Fibroblast of lung (primary cell): ENCODE measurements at places on chromosomes 11 and 22.
A peak's percentile ranks its signal among the peaks of the same experiment; 100 is the strongest.

GRCh38 chr11:61899146-61899841, 7.9 kb upstream of the FADS3 start:
- peak; percentile 51 for DNase-seq

DNA sequence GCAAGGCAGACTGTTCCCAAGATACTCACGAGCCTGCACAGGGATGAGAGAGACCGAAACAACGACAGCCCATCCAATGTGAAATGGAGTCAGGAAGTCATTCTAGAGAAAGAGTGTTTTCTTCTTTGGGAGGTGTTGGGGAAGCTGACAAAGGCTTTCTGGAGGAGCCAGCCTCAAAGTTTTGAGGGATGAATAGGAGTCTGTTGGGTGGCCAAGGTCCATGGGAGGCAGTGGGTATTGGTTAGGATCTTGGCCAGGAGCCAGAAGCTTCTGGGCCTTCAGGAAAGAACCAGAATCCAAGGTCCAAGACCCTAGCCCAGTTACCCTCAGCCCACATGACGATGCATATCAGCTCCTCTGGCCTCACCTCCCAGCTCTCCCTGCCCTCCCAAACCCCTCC, 59.9 kb upstream of the SHISAL1 start:
- DNase-seq = no peak

DNA sequence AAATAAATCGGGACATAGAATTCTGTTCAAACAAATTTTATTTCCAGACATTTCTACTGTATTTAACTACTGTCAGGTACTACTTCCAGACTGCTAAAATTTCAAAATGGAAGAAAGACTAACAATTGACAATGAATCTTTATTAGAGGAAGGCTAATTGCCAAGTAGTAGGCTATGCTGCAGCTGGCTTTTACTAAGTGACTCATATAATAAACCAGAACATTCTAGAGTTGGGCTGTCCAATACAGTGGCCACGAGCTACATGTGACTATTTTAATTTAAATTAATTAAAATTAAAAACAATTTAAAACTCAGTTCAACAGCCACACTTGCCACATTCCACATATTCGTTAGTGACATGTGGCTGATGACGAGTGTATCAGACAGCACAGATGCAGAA, 27.6 kb downstream of the CHKA start:
- DNase-seq = peak; percentile 3

GRCh38 chr11:44978274-44978960, 27.7 kb upstream of the TP53I11 start:
- DNase-seq = no peak

DNA sequence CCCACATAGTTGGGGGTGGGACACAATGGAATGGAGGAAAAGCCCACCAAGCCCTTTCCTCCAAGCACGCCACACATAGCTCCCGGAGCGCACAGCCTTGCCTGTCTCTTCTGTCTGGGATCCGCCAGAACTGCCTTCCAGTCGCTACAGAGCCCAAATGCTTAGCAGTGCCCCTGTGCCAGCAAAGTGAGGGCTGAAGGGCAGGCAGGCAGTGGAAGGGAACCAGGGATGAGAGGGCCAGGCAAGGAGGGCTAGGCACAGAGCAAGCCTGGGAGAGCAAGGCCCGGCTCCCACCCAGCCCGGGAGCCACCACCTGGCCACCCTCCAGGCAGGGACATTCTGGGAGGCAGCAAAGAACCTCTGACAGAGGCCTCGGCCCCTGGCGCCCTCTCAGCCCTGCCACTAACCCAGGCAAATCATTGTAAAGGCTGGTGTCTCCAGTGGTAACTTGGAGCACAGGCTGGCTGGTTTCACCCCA, 32.5 kb downstream of the PPP2R1B start:
- no peak for DNase-seq

DNA sequence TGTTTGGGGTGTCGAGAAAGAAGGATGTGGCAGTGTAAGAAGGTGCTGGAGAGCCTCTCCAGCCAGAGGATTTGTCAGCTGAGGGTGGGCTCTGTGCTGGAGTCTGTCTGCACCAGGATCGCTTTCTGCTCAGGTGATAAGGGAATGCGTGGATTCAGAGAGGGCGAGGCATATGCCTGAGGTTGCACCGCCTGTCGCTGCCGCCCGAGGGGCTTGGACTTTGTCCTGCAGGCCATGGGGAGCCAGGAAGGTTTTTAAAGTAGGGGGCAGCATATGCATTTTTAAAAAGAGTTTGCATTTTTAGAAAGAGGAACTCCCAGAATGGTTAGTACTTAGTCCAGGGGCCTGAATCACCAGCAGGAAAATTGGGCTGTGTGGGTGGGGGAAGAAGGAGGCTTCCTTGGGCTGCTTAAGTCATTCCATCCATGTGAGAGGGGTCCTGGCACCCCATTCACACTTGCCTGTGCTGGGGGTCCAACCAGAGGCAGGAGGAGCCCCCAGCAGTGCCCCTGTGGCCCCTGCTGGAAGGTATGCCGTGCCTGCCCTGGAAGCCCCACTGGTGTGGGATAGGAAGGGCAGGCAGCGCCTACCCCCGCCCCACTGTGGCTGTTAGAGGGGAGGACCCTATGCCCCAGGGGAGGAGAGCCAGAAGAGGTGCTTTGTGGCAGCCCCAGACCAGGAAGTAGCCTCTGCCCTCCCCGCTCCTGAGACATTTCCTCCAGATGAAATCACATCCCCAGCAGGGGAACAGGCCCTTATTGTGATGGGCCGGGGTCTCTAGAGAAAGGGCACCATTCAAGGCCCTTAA, 35.8 kb upstream of the MYRF start:
- no peak for DNase-seq

- no peak for DNase-seq
Measured at GRCh38 chr11:102346456-102346747, 612 bp upstream of the BIRC2 start.
